ENCODE measurements at places on chromosomes 11 and 22.

GRCh38 chr11:2399488-2400068 is 972 bp upstream of the TSSC4 start:
- no peak for DNase-seq

- DNase-seq = no peak
Observed at GRCh38 chr11:61552108-61552635, 28.7 kb downstream of the SYT7 start.

DNA sequence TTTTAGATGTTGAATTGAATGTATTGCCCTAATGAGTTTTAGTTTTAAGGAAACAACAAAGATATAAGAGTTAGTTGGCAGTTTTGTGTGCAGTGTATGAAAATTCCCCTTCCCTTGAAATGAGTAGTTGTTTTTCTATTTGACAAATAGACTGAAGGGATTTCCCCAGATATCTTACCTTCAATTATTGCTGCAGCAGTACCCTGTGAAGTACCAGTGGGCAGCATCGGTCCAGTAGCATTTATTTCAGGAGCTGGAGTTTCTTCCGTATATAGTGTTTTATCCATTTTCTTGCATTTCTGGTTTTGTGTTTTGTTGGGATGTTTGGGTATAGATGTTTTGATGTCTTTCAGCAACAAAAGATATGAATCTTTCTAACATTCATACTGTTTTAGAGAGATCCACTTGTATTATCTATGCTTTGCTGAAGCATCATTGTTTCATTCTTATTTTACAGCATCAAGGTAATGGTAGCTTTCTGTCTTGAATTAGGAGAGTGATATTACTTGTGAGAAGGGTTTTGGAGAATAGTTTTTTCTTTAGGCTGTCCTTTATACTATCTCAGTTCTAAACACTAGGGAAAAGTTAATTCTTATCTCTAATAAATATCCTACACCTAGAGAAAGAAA is 7.4 kb downstream of the KMT2A start:
- no peak for DNase-seq

- no peak for DNase-seq
Observed at GRCh38 chr11:117885777-117886176, 9.3 kb upstream of the FXYD6 start.

GRCh38 chr11:4093519-4094347 is 866 bp upstream of the RRM1 start:
- DNase-seq = no peak

GRCh38 chr11:78228467-78228866 is 39.7 kb downstream of the USP35 start:
- DNase-seq = peak; percentile 25

DNA sequence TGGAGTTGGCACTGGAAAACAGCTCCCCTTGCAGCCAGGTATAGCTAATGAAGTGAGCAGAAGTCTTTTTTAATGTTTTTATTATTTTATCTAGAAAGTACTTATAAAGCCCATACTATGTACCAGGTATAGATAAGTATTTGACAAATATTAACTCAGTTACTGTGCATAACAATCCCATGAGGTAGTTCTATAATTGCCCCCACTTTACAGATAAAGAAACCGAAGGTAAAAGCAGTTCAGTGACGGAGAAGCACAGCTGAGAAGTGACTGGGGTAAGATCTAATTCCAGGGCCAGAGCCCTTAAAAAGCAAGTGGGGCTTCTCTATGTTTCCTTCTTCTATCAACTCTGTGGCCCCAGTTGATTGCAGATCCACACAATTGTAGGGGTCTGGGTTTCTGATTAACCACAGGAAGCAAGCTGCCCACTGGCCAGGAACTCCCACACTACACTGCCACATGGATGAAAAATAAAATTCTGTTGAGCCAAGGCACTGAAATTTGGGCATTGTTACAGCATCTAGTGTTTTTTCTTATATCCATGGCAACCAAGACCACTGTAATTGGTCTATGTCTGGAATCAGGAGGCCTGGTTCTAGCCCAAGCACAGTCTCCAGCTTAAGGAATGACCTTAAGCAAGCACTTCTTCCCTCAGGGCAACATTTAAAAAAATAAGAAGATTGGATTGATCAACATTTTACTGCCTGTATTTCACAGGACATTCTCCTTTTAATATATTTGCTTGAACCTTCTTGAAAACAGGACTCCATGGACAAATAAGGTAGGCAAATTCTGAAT is 55.3 kb upstream of the TEAD1 start:
- DNase-seq = no peak

- no peak for DNase-seq
Observed at GRCh38 chr11:88288560-88288959, 49.0 kb downstream of the CTSC start.

- DNase-seq = no peak
Observed at GRCh38 chr11:131275580-131275979, 94.8 kb upstream of the NTM start.

- DNase-seq = no peak
Observed at GRCh38 chr22:32339190-32340012, 18.3 kb upstream of the RFPL3 start.

- no peak for DNase-seq
Observed at GRCh38 chr11:86463120-86463519, 88.4 kb downstream of the CCDC81 start.

GRCh38 chr22:26463101-26463661 is 20.4 kb downstream of the HPS4 start:
- no peak for DNase-seq

DNA sequence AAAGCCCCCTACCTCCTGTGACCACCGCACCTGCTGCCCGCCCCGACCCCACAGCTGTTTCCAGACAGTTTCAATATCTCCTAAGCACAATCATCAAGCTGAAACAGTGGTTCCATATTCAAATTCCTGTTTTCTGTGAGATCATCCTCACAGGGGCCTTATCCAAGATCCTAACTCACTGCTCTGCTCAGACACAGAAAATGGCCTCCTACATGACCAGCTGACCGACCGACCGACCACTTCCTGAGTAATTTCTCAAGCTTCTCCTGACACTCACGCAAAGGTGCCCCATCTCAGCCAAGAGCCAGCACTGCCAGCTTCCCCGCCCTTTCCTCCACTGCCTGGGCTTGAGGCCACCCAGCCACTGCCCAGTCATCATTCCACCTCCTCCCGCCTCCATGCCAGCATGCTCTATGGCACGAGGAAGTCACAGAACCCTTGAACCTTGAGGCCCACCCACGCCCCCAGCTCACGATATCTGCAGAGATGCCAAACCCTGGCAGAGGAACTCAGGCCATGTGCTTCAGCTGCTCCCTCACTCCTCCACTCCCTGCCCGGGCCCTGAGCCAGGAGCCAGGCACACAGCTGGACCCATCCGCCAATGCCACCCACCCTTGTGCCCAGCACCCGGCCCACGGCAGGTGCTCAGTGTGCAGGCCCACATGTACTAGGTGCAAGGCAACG is 14.0 kb downstream of the KIAA0930 start:
- DNase-seq = no peak

- no peak for DNase-seq
Observed at GRCh38 chr11:2383852-2384804, 7.0 kb downstream of the CD81 start.

- no peak for DNase-seq
Observed at GRCh38 chr11:61630089-61630488, 49.2 kb upstream of the SYT7 start.

GRCh38 chr11:119262668-119263351 is 54.1 kb downstream of the MCAM start:
- peak; percentile 14 for DNase-seq

- DNase-seq = no peak
Observed at GRCh38 chr22:23847991-23848864, 9.4 kb upstream of the DERL3 start.

GRCh38 chr22:35688913-35689675 is 28.6 kb upstream of the APOL5 start:
- DNase-seq = no peak

DNA sequence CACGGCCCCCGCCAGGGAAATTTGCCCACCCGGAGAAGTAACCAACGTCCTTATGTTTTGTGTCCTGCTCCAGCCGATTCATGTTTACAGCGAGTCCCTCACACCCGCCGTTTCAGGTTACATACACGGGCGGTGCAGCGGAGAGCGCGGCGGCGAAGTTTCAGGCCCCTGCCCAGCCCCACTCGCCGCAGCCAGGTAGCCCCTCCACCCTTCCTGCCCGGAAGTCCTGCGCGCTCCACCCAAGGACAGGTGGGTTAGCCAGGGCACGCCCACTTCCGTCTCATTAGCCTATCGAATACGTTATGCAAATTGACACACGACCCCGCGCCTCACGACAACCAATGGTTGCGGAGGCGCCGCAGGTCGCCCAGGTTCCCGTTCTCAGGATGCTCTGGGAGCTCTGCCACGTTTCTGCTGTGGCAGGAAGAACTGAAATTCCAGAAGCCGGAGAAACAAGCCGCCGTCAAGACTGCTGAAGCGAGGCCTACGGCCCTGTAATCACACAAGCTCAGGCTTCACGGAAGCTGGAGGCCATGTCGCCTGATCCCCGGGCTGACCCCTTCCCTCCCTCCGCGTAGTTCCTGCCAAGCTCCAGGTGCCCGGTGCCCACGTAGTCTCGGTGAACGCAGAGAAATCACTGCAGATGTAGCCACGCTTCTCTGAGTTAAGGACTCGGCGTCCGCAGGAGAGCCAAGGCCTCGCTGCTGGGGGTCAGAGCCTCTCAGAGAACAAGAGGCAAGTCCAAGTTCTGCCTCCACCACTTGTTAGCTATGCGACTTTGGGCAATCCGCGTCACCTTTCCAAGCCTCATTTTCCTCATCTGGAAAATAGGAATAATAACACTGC is 22.4 kb upstream of the MYH9 start:
- DNase-seq = no peak

GRCh38 chr11:2794046-2794967 is 91.3 kb downstream of the CDKN1C start:
- no peak for DNase-seq

- DNase-seq = no peak
Observed at GRCh38 chr22:49207008-49208003, 620.4 kb downstream of the BRD1 start.

DNA sequence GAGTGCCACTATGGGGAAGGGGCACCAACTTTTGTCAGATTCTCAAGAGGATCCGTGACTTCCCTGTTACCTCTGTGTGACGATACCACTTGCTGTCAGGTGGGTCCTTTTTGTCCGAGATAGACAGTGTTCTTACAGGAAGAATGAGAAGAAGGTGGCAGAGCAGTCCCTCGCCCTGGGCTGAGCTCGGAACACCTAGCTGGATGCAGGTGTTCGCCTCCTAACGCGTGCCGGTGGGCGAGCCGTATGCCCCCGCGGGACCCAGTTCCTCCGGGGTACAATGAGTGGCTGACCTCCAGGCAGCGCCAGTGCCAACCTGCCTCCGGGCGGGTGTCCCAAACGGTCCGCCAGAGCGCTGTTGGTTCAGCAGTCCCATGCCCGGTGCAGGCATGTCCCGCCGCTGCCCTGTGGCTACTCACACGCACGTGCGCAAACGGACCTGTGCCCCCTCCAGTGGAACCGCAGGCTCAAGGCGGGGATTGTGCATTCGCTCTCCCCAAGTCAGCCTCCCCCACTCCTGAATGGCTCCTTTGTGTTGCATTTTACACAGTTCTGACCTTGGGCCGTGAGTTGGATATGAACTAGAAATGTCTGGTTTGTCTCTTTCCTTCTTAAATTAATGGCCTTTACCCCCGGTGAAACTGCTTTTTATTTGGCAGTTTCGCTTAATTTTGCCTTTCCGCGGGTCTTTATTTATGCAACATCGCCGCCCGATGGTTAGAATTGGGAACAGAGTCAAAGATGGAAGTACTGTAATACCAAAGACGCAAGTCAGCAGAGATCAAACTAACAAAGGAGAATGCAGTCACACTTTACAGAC is 1.1 kb upstream of the ABTB2 start:
- peak; percentile 59 for DNase-seq

DNA sequence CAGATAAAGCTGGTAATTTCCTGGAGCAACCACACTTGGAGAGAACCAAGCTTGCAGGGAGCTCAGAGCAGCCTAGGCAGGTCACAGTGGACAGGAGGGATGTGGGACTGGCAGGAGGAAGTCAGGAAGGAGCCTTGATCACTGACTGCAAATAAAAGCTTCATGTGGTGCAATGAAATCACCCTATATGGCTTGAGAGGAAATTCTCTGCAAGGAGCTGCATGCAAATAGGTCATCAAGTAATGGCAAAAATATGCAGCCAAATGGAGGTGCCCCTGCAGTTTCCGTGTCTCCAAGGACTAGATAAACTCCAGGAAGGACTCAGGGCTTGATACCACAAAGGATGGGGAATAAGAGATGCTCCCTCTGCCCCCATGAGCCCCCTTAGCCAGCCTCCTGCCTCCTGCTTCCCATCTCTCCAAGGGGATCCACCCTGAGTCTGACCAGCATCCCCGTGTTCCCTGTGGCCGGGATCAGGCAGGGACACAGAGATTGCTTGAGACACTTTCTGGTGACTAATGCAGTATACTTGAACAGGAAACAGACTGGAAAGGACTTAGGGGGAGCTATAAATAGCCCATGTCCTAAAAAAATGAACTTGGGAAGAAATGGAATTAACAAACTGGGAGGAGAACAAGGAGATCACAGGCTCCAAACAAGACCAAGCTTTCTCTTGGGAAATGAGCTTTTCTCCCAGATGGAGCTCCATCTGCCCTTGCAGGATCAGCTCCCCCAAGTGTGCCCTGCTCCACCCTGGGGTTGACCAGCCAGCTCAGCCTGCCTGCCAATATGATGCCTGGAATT is 23.9 kb upstream of the MICAL2 start:
- DNase-seq = peak; percentile 92

- no peak for DNase-seq
Observed at GRCh38 chr11:18907391-18907790, 31.8 kb downstream of the MRGPRX1 start.

GRCh38 chr11:69614085-69614484 is 26.9 kb upstream of the CCND1 start:
- DNase-seq = no peak

DNA sequence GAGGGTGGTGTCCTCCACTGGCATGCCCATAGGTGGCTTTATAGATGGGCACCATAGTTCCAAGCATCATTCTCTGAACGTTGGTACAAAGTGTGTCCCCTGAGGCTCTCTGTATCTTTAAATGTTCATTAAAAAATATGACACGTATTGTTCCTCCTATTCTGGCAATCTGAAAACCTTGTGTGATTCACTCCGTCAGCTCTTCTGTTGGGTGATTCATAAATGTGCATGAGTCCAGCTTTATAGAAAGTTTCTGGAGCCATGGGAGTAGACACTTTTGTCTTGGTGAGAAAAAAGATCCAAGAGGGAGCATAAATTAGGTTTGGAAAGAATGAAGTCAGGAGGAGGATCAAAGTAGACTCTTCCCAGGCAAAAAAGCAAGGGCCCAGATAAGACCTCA is 728.8 kb downstream of the NELL1 start:
- no peak for DNase-seq

- no peak for DNase-seq
Observed at GRCh38 chr11:4496557-4497248, 14.3 kb downstream of the OR52K1 start.

GRCh38 chr22:47805394-47805935 is 1043.0 kb downstream of the TBC1D22A start:
- no peak for DNase-seq
